ENCODE measurements at places on chromosomes 3 and 15.
A peak's percentile ranks its signal among the peaks of the same experiment; 100 is the strongest.

DNA sequence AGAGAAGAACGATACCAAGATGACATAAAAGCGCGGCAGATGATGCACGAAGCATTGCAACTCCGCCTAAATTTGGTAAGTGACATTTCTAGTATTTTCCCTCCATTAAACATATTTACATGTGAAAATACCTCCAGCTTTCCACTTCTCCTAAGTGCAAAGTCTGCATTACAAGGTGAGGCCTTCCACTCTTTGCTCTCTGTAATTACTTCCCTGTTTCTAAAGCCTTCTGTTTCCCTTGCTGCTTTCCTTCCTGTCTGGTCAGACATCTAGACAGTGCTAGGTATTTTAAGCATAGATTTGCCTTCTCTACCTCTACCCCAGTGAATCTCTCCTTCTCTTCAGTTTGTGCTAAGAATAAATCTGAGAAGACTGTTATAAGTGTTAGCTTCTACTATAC, 1.9 kb downstream of the P2RY12 start:
- no peak for DNase-seq

GRCh38 chr3:64187065-64187959, 38.0 kb downstream of the PRICKLE2 start:
- peak; percentile 60 for DNase-seq

GRCh38 chr15:81947548-81947947, 98.3 kb downstream of the MEX3B start:
- peak; percentile 57 for DNase-seq

DNA sequence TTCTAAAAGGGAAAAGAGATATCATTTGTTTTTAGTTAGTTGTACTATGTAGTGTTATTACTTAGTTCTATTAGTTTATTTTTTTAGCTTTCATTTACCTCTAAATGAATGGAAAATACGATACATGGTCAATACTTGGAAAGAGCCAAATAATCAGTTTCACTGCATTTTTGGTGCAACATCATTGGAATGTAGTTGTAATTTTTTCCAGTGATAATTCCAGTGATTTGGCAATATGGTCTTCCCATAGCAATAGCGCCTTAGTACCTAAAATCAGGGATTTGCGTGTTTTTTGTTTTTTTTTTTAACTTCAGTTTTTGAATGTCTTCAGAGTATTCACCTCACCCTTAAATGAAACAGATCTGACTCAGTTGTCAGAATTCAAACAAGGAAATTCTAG, 41.8 kb downstream of the RAB8B start:
- DNase-seq = no peak

GRCh38 chr15:99113547-99114271, 8.8 kb downstream of the SYNM start:
- no peak for DNase-seq

DNA sequence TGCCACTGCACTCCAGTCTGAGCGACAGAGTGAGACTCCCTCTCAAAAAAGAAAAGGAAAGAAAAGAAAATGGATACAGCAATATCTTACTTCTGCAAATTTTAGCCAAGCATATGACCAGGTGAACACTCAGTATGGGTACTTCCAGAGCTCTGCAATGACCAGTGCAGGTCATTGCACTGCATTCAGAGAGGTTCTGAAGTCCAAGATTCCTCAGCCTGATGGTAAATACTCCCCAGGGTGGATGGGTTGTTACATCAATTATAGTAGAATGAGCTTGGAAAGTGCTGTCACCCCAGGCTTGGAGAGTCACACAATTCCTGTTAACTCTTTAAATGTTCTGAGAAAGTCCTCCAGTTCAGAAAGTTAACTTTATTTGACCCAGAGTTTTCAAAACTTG, 103.7 kb downstream of the RPLP1 start:
- DNase-seq = no peak

- DNase-seq = no peak
Measured at GRCh38 chr3:49727154-49727923, 3.6 kb upstream of the GMPPB start.

DNA sequence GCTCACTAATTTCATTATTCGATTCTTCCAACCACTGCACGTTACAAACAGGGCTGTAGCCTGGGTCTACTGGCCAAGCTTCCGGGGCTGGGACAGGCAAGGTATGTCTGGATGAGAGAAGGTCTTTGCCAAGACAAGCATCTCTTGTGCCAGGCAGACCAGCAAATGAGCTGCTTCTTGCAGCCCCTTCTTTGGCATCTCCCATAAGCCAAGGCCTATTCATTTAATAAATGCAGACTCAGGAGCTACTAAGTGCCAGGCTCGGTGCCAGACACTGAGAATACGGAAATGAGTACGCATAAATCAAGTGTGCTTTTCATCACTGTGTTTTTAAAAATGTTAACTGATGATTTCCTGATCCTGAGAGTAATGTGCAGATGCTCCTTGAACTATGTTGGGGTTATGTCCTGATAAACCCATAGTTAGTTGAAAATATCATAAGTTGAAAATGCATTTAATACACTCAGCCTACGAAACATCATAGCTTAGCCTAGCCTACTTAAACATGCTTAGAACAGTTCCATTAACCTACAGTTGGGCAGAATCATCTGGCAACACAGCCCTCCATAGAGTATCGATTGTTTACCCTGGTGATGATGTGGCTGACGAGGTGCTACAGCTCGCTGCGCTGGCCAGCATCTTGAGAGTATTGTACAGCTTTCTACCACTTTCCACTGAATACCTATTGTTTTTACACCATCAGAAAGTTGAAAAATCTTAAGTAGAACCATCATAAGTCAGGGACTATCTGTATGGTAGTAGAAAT, 135.0 kb upstream of the CTDSPL start:
- DNase-seq = no peak

- no peak for DNase-seq
Measured at GRCh38 chr3:195717852-195718476, 2.8 kb upstream of the MUC20 start.

DNA sequence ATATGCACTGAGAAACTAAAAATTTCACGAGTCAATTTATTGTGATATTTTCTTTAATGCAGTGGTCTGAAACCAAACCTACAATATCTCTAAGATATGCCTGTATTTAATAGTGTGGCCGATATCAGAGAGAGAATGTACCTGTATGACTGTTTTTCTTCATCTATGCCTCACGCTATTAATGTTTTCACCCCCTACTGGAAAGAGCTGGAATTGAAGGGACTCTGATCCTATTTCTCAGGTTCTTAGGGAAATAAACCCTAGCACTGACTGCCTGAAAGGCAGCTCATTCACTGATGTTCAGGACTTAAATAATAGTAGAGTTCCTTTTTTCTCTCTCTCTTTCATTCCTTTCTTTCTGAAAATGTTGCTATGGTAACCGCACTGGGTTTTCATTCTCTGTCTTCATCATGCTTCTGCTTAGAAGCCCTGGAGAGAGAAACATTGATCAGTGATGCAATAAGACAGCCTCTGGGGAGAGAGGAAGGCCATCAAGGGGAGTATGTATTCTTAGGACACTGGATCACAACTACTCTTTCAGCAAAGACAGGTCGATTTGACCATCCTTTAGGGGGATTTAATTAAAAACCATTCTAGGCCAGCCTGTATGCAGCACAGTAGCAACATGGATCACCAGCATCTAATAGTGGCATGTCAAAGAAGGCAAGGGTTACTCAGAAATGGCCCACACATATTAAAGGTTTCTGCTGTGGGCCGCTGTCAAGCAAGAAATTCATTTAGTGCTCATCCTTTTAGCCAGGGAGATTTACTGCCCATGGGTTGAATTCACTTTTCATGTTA, 1135.7 kb downstream of the IGSF11 start:
- no peak for DNase-seq

DNA sequence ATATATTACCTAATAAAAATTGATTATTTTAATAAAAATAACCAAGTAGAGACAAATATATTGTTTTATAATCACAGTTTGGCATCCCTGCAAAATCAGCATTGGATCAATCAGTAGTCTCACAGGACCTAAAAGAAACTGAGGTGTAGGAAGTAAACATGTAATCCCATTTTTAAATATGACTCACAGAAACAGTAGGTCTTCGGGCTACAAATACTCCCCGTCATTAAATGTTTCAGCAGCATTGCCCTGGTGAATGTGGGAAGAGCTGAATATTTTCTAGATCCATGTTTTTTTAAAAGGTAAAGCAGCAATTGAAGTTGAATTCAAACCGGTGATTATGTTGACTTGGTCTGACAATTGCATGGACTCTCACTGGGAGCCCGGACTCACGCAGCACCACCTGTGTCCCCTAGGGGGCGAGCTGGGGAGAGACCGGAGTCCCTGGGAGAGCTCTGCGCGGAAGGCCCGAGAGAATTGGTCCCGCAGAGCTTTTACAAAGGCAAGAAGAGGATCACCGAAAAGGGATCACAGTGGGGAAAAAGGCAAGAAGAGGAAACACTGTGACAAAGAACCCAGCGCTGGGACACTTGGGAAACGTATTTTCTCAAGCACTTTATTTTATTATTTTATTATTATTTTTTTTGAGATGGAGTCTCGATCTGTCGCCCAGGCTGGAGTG, 17.2 kb upstream of the USP3 start:
- DNase-seq = peak; percentile 78

DNA sequence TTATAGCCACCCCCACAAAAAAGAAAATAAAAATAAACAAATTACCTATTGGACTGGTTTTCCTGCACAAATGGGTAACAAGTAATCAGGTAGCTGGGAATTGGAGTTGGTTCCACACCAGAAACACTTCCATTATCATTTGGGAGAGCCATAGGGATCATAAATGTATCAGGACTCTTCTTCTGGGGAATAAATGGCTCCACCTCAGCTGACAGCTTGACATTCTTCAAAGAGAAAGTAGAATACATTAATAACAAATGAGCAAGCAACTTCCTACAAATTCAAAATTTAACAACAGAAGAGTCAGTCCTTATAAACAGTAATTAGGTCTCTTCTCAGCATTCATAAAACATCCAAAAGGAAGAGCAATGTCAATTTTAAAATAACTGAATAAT, 8.7 kb downstream of the SECISBP2L start:
- DNase-seq = no peak

- no peak for DNase-seq
Measured at GRCh38 chr15:63703641-63704240, 106.6 kb downstream of the FBXL22 start.

- DNase-seq = no peak
Measured at GRCh38 chr3:26681632-26682031, 59.1 kb downstream of the LRRC3B start.

DNA sequence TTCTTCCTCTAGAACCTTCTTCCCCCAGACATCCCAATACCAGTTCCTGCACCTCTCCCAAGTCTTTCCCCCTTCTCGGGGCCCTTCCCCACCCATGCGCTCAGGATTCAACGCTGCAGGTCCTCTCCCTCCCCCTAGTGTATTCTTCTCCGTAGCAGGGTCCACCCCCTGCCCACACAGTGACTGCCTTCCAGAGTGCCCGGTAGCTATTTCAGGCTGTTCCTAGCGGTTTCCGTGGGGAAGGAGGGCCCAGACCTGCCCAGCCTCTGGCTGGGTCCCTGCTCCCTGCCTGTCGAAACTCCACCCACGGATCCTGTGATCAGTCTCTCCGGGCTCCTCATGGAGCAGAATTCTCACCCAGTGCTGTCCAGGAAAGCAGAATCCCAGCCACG, 45.2 kb upstream of the SEC61A1 start:
- DNase-seq = no peak

DNA sequence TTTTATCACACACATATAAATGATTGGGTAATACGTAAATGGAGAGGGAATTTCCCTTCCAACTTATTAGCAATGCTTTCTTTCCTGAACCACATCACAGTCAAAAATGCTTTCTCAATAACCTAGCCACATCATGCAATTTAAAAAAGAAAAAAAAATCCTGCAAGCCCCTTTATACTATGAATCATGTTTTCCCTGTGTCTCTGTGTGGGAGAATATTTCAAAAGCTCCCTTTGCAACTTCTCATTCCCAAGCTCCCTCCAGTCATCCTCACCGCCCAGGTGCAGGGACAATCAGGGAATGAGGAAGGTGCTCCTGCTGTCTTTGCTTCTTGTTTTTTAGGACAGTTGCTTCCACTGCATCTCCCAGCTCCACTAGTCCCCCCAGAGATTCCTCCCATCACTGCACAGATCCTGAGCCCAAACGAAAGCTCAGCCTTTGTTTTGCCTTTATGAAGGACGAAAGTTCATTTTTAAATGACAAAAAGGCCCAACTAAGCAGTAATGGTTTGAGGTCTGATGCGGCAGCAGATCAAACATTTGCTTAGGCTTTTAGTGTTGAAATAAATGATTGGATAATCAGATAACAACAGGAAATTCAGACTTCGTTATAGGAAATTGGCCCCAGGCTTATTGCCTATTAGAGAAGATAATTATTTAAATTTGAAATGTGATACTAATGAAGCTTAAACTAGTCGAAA, 47.8 kb upstream of the ADGRG7 start:
- DNase-seq = no peak

GRCh38 chr15:67407786-67408185, 113.1 kb upstream of the C15orf61 start:
- no peak for DNase-seq

DNA sequence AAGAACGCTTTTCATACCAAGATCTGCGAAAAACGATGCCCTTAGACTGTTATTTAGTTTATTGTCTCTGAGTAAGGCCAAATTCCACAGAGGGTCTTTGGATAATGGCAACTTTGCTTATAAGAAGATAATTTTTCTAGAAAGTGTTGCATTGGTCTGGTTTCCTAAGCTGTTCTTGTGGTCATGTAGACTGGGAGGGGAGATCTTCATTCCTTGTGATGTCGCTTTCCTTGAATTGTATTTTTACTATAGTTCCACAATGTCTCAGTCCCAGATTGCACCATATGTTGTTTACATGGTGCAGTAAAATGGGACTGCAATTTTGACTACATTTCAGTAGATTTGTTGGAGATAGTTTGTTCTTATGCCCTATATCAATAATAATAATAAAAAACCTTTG, 28.8 kb upstream of the ST3GAL6 start:
- no peak for DNase-seq

GRCh38 chr15:58748040-58748851, 1.3 kb downstream of the ADAM10 start:
- DNase-seq = no peak

- DNase-seq = no peak
Measured at GRCh38 chr3:10523561-10523960, 18.2 kb upstream of the ATP2B2 start.

Data from hepatic stellate cell (primary cell).